Activated naive CD8-positive, alpha-beta T cell treated with anti-CD3 and anti-CD28 coated beads, Interleukin-2, amount 10 ng/mL, durations not matched to agents 7 days and 5 days (primary cell): ENCODE measurements at places on chromosomes 3 and 15. TPM values are rescaled to one million over a fixed set of nuclear protein-coding genes. Genes with fewer than 3 reads are reported as not detected.

- no peak for DNase-seq
These were observed 40.5 kb downstream of the STT3B start for GRCh38 chr3:31573036-31573779.

- peak; percentile 55 for DNase-seq
These were observed 22.3 kb upstream of the SMCO1 start for GRCh38 chr3:196537319-196537984.

DNA sequence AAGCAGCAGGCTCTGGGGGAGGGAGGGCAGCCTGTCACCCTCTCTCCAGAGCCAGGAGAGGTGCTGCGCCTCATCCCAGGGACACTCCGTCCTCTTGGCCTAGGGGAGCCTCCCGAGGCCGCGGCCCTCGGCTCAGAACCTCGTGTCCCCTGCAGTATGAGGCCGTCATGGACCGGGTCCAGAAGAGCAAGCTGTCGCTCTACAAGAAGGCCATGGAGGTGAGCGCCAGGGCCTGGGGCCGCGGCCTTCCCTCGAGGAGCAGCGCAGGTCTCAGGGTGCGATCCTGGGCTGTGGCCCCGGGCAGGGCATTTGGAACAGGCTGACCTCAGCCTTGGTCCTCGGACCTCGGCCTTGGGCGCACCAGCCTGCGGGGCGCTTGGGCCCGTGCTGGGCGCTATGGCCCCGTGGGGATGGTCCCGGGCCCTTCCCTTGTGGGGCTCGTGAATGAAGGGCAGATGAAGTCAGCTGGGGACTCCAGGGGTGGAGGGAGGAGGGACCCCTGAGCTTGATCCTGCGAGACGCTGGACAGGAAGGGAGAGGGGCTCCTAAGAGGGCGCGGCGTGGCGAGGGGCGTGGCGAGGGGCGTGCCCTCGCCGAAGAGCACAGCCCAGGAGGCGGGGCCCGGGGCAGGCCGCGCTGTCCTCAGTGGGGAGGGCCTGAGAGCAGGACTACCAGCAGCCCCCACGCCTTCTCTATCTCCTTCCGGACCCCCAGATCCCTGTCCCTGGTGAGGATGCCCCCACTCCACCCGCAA lies 32.9 kb downstream of the PSTPIP1 start:
- DNase-seq: peak; percentile 19

Gene GABRA5
- total RNA-seq: not detected

GRCh38 chr3:113912552-113913236 lies 35.1 kb upstream of the ZDHHC23 start:
- no peak for DNase-seq

DNA sequence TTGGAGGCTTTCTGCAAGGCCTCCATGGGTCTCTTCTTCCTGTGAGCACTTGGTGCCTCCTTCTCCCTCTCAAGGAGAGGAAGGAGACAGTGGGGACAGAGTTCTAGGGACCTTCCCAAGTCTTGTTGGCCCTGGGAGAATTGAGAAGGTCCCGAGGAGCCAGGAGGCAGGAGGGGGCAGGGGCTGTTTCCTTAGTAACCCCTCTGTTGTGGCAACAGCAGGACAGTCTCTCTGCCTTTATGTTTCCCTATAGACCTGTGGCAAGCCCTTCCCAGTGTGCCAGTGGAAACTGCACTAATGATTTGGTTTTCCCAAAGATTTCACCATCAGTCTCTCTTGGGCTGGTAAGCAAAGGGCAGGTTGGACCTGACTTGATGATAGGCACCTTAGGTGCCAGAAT lies 87.8 kb upstream of the GALNT15 start:
- no peak for DNase-seq

DNA sequence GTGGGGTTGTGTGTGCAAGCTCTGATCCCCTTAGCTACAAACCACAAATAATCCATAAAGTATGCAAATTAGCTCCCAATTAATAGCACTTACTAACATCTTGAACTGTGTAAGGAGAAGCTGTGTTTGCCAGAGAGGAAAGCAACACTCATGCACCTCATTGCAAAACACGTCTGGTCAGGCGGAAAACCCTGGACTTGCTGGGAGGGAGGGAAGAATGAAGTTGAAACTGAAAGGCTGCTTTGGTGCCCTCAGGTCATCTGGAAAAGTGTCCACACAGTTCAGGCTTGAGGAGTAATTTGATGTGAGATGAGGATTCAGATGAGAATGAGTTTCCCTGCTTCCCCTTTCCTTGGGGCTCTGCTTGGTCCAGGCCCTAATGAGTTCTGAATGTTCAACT lies 185.5 kb upstream of the ANKRD28 start:
- DNase-seq: no peak

Gene FOXB1
- total RNA-seq: 0.74 TPM

GRCh38 chr3:65080432-65080831 lies 392.6 kb upstream of the ADAMTS9 start:
- DNase-seq: no peak
